ENCODE measurements at places on chromosomes 11 and 22.

DNA sequence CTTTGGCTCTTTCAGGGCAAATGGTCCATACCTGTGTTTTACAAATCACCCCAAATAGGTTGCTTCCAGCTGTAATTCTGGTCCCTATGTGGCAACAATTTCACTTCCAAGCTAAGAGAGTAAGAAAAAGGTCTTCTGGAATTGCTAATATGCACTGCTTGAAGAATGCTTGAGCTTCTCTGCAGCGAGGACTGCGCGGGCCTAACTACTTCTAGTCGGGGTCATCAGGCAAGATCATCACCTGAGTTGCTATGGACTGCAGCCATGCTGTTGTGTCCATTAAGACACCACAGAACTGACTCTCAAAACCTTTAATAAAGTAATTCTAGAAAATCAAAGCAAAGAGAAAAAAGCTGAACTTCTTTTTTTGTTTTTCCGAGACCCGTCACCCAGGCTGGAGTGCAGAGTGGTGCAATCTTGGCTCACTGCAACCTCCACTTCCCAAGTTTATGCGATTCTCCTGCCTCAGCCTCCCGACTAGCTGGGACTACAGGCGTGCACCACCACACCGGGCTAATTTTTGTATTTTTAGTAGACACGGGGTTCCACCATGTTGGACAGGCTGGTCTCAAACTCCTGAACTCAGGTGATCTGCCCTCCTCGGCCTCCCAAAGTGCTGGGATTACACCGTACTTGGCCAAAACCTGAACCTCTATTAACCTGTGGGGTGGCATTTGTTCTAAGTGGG lies 2.2 kb downstream of the JOSD1 start:
- DNase-seq = no peak

DNA sequence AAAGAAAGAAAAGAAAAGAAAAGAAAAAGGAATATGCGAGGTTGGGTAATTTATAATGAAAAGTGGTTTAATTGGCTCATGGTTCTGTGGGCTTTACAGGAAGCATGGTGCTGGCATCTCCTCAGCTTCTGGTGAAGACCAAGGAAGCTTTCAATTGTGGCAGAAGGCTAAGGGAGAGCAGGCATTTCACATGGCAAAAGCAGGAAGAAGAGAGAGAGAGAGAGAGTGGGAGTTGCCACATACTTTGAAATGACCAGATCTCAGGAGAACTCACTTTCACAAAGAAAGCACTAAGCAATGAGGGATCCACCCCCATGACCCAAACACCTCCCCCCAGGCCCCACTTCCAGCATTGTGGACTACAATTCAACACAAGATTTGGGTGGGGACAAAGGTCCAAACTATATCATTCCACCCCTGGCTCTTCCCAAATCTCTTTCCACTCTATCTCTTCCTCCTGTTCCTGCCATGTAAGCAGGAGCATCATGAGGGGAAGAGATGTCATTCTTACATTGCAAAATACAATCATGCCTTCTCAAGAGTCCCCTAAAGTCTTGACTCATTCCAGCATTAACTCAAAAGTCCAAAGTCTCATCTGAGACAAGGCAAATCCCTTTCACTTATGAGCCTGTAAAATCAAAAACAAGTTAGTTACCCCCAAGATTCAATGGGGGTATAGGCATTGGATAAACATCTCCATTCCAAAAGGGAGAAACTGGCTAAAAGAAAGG lies 38.9 kb downstream of the LINC01488 start:
- DNase-seq = no peak

- no peak for DNase-seq
Observed at GRCh38 chr11:100188137-100188783, 498.8 kb upstream of the ARHGAP42 start.

GRCh38 chr11:3003396-3004231 lies 11.5 kb upstream of the NAP1L4 start:
- no peak for DNase-seq

GRCh38 chr11:5846701-5847100 lies 5.0 kb upstream of the OR52E6 start:
- DNase-seq = no peak

DNA sequence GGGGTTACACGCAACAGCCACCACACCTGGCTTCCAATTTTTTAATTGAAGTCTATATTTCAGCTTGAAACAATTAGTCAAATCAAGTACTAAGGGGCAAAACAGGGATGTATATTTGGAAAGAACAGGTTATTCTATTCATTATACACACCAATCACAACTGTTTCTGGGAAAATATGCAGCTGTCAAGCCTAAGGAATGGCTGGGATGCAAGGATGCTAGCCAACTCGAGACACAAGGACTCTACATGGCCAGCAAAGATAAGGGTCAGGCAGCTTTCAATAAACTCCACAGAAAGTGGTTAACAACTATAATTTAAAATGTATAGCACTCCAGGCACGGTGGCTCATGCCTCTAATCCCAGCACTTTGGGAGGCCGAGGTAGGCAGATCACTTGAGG lies 126.8 kb upstream of the APOA1 start:
- no peak for DNase-seq

DNA sequence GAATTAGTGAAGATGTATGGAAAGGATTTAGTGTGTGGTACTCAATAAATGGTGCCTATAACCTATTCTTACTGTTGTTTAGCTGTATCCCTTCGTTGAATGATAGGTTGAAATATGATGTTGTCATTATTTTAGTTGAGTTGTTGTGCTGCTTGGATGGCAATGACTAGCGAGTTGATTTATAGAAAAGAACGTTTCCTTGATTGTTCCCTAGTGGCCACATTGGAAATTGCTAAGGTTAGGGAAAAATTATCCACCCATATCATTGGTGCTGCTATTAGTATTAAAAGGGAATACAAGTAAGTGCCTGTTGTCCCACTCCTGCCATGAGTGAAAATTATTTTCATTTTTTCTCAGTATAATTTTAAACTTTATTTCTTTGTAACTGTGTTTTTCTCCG lies 14.5 kb downstream of the EMSY start:
- DNase-seq = no peak

- DNase-seq = no peak
Observed at GRCh38 chr11:20459865-20460264, 72.3 kb downstream of the PRMT3 start.

- DNase-seq = no peak
Observed at GRCh38 chr22:44107340-44107739, 73.4 kb upstream of the PARVG start.

DNA sequence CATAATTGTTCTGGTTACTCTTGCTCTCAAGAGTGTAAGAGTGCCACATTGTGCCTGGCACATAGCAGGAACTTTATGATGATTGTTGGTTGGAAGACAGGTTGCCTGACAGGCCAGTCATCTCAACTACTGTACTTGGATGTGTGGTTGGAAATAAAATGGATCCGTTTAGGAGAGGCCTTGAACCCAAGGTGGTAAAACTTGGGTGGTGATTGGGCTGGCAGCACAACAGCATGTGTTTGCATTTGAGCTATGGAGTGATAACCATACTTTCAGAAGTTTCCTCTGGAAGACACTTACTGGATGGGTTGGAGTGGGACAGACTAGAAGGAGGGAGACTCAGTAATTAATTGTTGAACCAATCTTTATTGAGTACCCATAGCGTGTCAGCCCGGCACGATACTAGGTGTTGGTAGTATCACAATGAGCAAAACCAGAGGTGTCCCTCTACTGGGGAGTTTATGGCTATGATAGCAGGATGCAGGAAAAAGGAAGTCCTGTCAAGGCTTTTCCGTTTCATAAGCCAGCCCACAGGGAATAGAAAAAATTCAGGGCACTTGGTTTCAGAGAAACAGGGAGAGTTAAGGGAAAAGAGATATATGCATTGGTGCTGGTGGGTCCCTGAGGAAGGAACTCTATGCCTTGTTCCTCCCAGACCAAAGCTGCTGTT lies 3.1 kb upstream of the TMEM109 start:
- no peak for DNase-seq

- no peak for DNase-seq
Observed at GRCh38 chr22:38467438-38467903, 425 bp upstream of the KDELR3 start.

GRCh38 chr22:44680058-44680457 lies 21.9 kb upstream of the PRR5 start:
- no peak for DNase-seq

DNA sequence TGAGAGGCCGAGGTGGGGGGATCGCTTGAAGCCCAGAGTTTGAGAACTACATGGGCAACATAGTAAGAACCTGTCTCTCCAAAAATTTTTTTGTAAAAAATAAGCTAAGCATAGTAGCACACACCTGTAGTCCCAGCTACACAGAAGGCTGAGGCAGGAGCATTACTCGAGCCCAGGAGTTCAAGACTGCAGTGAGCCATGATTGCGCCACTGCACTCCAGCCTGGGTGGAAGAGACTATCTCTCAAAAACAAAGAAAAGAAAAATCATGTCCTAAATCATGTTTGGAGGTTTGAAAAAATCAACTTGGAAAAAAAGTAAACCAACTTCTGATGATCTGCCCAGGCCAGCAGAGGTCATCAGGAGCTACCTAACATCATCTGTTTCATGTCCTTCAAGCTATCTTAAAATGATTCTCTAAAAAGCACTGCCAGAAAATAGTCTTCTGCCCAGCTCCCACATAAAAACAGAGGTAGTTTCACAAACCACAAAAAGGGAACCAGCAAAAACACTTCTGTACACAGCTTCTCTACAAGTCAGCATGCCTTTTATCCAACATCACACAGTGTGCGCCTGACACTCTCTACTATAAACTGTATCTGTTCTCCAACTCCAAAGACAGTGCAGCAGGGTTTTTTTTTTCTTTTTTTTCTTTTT lies 165.0 kb downstream of the SOX6 start:
- DNase-seq = no peak

DNA sequence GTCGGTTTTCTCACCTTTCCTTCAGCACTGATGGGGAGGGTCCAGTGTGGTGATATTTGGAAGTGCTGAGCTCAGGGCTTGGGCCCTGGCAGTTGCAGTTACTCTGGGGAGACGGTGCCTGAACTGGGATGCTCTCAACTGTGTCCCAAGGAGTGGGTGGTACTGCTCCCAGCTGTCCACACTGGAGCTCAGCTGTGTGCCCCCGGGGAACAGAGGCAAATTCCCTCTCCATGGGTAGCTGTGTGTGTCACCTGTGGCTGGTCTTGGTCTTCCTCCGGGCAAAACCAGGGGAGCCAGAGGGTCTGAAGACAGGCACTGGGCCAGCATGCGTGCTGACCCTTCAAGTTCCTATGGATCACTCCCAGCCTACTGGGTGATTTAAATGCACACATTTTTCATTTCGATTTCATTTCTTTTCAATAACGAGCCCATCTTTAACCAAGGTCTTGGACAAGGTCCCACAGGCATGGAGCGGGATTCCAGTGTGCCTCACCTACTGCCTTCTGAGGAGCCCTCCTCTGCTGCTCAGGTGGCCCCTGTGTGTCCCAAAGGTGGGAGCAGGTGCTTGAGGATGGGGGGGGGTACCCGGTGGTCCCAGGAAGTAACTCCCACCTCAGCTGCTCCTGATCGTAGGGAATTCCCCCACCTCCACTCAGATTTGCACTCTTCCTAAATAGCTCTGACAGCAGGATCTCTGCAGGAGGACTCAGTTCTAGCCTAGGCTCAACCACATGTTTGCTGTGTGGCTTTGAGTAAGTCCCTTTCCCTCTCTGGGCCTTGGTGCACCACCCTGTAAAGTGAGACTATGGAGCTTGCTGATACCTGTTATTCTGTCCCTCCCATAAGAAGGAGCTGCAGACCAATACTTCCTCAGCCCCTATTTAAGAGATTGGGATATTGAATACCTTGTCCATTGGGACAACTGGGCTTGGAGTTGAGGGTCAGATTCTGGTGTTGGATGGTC lies 16.8 kb downstream of the PRDM11 start:
- no peak for DNase-seq

DNA sequence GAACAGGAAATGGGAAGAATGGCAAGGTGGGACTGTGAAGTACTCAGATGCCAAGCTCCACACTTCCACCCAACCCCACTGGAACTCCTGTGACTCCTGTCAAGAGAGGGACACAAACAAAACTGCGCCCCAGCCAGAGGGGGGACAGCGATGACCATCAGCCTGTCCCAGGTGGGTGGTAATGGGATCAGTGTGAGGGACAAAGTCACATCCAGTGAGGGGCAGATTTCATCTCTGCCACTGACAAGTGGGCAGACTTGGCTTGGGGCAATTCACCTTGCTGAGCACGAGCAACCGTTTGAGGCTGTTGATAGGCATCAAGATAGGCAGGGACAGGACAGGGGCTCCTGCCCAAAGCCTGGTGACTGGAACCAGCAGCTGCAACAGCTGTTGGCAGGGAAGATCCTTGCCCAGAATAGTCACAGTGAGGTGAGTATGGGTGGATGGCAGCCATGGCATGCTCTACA lies 105.4 kb upstream of the PITPNB start:
- DNase-seq = no peak

GRCh38 chr11:6627762-6628241 lies 8.6 kb upstream of the TPP1 start:
- no peak for DNase-seq

GRCh38 chr11:15775015-15775541 lies 581.3 kb downstream of the SOX6 start:
- no peak for DNase-seq

GRCh38 chr11:69908511-69909220 lies 89.5 kb upstream of the FGF3 start:
- DNase-seq = no peak

DNA sequence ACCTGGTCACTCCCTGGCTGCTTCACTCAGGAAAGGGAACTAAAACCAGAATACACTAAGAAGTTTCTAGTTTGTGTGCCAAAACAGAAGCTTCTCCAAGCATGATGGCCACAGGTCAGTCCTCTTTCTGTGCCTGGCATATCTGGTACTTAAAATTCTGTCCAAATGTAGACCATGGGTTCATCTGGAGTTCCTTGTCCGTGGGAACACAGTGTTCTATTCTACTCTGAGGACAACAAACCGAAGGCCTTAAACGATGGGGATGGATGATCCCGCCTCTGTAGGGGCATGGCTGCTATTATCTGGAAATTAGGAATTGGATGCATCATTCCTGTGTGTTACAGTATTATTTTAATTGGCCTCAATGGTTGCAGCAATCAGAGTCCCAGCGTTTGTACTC lies 6.1 kb upstream of the DLAT start:
- no peak for DNase-seq

All from activated gamma-delta T cell treated with Interleukin-2 at 50 U/mL for 16 hours (primary cell).